ENCODE measurements at places on chromosomes 5 and 9. TPM values are rescaled to one million over a fixed set of nuclear protein-coding genes. Genes with fewer than 3 reads are reported as not detected.

DNA sequence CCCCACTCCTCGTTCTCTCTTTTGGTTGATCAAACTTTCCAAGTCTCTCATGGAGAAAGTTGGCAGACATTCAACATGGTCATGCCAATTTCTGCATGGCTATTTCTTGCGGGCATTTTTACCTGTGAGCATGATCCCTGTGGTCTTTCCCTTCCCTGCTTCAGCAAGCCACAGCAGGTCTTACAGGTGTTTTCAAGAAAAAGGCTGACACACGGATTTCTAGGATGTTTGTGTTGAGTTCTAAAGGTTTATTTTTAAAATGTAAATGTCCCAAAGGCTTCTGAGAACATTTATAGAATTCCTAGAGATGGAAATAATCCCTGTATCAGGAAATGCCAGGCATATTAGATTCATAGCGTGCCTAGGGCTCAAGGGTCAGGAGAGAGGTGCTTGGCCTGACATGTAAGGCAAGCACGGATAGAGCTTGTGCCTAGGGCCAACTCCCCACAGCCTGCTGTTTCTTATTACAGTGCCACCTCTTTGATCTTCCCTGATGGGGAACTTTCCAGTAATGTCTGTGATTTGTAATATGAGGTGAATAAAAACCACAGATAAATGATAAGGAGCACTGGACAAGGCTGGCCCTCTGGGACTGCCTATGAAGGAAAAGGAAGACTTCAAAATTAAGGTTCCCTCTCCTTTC is 79.8 kb downstream of the MUSK start:
- H3K4me3 ChIP-seq, result no peak overlapping the region
- DNase-seq, result no peak
- H3K27ac ChIP-seq, result no peak overlapping the region
- H3K4me1 ChIP-seq, result no peaks in the 10 kb centered on the region

- peaks cover 4% of the 10 kb centered on the region for H3K4me1 ChIP-seq
- H3K27ac ChIP-seq, result no peak overlapping the region
- H3K27me3 ChIP-seq, result no peaks in the 10 kb centered on the region
- no peaks in the 10 kb centered on the region for H3K36me3 ChIP-seq
- DNase-seq, result no peak
These were observed 139.9 kb upstream of the PRLR start for GRCh38 chr5:35369965-35370790.

GRCh38 chr5:77635917-77636640 is 2.4 kb downstream of the OTP start:
- H3K4me3 ChIP-seq, result no peak overlapping the region
- no peak overlapping the region for H3K27ac ChIP-seq
- H3K4me1 ChIP-seq, result no peaks in the 10 kb centered on the region
- H3K27me3 ChIP-seq, result peaks cover 94% of the 10 kb centered on the region

GRCh38 chr5:146221234-146221633 is 17.8 kb downstream of the RBM27 start:
- H3K27me3 ChIP-seq, result no peaks in the 10 kb centered on the region
- H3K4me3 ChIP-seq, result no peak overlapping the region
- DNase-seq, result no peak
- no peak overlapping the region for H3K27ac ChIP-seq
- H3K36me3 ChIP-seq, result no peaks in the 10 kb centered on the region

GRCh38 chr9:82152181-82152580 is 163.6 kb downstream of the SPATA31D1 start:
- no peak overlapping the region for H3K4me3 ChIP-seq
- no peak for DNase-seq
- H3K27me3 ChIP-seq, result no peaks in the 10 kb centered on the region
- no peaks in the 10 kb centered on the region for H3K36me3 ChIP-seq
- no peak overlapping the region for H3K27ac ChIP-seq

GRCh38 chr9:16352791-16353401 is 517.6 kb downstream of the BNC2 start:
- no peaks in the 10 kb centered on the region for H3K4me1 ChIP-seq
- H3K27me3 ChIP-seq, result no peaks in the 10 kb centered on the region
- no peak overlapping the region for H3K27ac ChIP-seq
- no peak overlapping the region for H3K4me3 ChIP-seq
- DNase-seq, result no peak

- no peak overlapping the region for H3K4me3 ChIP-seq
- H3K27me3 ChIP-seq, result no peaks in the 10 kb centered on the region
- H3K4me1 ChIP-seq, result no peaks in the 10 kb centered on the region
- no peaks in the 10 kb centered on the region for H3K36me3 ChIP-seq
- DNase-seq, result no peak
- H3K27ac ChIP-seq, result no peak overlapping the region
These were observed 1156.8 kb upstream of the SEMA6A start for GRCh38 chr5:117731446-117731845.

GRCh38 chr5:133205204-133205603 is 153.4 kb downstream of the HSPA4 start:
- DNase-seq, result no peak
- H3K36me3 ChIP-seq, result no peaks in the 10 kb centered on the region
- no peak overlapping the region for H3K27ac ChIP-seq
- no peak overlapping the region for H3K4me3 ChIP-seq

DNA sequence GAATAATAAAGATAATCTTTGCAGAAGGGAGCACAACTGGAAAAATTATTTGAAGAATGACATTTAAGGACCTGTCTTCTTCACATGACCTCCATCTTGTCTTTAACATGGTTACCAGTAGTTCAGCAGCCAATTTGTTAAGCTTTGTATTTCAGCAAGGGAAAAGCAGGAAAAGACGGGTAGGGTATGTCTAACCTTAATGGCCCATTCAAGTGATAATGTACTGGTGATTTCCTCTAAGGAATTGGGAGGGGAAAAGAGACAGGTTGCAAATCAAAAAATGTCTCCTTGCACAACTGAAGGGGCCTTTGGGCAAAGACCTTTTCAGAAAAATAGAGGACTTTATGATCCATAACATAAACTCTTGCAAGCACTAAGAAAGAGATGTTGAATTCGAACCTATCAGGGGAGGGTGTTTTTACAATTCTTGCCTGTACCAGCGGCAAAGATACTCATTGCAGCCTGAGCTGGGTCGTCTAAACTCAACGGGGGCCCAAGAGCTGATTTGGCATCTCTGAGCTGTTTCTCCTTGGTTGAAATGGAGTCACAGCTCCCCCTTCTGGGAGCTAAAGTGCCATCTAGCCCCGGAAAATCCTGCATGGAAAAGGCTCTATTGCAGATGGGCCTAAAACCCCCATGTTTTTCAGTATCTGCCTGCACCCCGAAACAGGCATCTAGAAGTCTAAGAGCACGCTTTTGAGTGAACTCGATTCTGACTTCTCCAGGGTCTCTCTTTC is 3.8 kb downstream of the BRINP1 start:
- no peak for DNase-seq
- H3K27me3 ChIP-seq, result peaks cover 25% of the 10 kb centered on the region
- no peak overlapping the region for H3K27ac ChIP-seq
- H3K4me3 ChIP-seq, result no peak overlapping the region
- H3K36me3 ChIP-seq, result no peaks in the 10 kb centered on the region
- H3K4me1 ChIP-seq, result no peaks in the 10 kb centered on the region

- no peaks in the 10 kb centered on the region for H3K36me3 ChIP-seq
- no peaks in the 10 kb centered on the region for H3K27me3 ChIP-seq
- H3K27ac ChIP-seq, result no peak overlapping the region
- DNase-seq, result no peak
- peaks cover 7% of the 10 kb centered on the region for H3K4me1 ChIP-seq
These were observed 25.5 kb upstream of the ARAP3 start for GRCh38 chr5:141707510-141707909.

GRCh38 chr9:3447143-3447542 is 78.7 kb downstream of the RFX3 start:
- DNase-seq, result no peak
- H3K4me3 ChIP-seq, result no peak overlapping the region
- no peaks in the 10 kb centered on the region for H3K27me3 ChIP-seq
- H3K27ac ChIP-seq, result no peak overlapping the region
- H3K4me1 ChIP-seq, result no peaks in the 10 kb centered on the region

DNA sequence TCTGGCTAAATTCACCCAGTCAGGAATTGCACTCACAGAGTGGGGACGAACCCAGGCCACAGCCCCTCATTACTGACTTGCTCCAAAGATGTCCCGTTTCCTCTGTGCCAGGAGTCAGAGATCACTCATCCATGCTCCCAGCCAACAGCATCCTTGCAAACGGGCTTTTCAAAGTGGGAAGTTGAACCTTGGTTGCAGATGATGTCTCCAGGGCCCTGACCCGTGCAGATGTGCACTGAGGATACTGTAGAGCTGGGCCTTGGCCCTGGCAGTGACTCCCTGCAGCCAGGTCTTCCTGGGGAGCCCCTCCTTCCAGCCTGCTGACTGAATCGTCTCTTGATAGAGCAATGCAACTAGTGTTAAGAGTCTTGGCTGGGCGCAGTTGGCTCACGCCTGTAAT is 22.3 kb downstream of the TCF7 start:
- H3K36me3 ChIP-seq, result no peaks in the 10 kb centered on the region
- no peak overlapping the region for H3K27ac ChIP-seq
- no peak overlapping the region for H3K4me3 ChIP-seq
- H3K4me1 ChIP-seq, result no peaks in the 10 kb centered on the region
- no peaks in the 10 kb centered on the region for H3K27me3 ChIP-seq

DNA sequence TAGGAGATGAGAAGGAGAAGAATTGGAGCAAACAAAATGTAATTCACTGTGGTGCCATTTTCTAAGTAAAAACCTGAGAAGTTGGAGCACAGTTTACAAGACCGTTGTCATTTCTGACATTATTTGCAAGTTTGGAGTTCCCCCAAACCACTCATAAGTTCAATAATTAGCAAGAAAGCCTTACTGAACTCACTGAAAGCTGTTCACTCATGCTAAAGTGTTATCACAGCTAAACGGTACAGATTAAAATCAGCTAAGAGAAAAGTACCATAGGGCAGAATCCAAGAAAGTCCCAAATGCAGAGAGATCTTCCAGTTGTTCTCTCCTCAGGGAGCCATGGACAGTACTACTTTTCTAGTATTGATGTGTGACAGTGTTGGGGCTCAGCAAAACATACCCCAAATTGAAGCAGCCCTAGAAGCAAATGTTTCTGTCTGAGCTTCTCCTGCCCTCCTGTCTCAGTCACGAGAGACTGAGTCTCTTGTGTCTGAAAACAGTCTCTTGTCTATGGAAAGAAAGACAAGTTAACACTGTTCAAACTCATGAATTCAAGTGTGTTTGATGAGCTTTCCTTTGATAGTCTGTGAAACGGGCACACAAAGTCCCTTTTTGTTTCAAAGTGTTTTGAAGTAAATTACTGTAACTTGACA is 221.2 kb downstream of the GABRG2 start:
- H3K4me3 ChIP-seq, result no peak overlapping the region
- H3K36me3 ChIP-seq, result no peaks in the 10 kb centered on the region
- H3K27ac ChIP-seq, result no peak overlapping the region

PCDHGA2 gene
- 0.50 TPM for total RNA-seq

ENTREP1 gene
- 3.0 TPM for total RNA-seq

LCP2 gene
- total RNA-seq, result 8.0 TPM

GHR gene
- total RNA-seq, result 2.4 TPM

GALNT12 gene
- total RNA-seq, result 69.6 TPM

All from colonic mucosa (tissue), 4 donors.